NCI-H1417 treated with DMSO at 0.1 percent for 48 hours (cell line): ENCODE measurements at places on chromosomes 3 and 15.
A peak's percentile ranks its signal among the peaks of the same experiment; 100 is the strongest.

DNA sequence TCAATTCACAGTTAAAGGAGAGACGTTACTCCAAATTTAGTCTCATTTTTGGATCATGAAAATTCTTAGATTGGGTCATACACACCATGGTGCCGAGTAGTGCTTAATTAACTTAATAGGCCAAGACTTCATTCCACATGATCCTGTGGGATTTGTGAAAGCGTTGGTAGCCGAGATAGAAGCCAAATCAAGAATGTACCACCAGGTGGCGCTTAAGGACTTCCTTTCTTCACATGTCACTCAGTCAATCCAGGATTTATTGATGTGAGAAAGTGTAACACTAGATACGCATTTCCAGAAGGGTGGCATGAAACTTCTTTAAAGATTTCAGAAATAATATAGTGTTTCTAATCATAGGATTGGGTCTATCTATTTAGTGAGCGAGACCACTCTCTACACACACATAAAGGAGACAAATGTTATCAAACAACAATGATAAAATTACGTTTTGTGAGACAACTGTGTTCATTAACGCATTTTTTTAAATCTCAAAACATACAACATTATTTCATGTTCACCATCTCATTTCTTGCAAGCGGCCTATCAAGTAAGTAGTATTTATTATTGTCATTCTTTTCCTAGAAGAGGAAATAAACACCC is 436.1 kb downstream of the CHL1 start:
- peak; percentile 7 for DNase-seq

- no peak for DNase-seq
These were observed 78.7 kb upstream of the SNRK start for GRCh38 chr3:43207628-43208085.

- no peak for DNase-seq
These were observed 4.9 kb downstream of the GALK2 start for GRCh38 chr15:49174902-49175301.

DNA sequence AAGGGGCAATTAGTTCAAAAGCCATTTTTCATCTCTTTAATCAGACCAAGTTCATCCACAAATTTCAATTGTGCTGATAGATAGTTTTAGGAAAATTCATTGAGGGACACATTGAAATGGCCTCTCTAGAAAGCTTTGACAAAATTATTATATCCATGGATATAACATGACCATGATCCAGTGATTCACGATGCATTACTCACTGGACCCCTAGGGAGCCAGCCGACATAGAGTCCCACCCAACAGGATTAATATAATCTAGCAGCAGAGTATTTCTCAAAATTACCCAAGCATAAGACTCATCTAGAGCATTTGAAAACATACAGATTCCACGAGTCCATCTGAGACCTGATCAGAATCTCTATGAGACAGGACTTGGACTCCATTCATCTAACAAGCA is 100.3 kb downstream of the FRMD5 start:
- no peak for DNase-seq

DNA sequence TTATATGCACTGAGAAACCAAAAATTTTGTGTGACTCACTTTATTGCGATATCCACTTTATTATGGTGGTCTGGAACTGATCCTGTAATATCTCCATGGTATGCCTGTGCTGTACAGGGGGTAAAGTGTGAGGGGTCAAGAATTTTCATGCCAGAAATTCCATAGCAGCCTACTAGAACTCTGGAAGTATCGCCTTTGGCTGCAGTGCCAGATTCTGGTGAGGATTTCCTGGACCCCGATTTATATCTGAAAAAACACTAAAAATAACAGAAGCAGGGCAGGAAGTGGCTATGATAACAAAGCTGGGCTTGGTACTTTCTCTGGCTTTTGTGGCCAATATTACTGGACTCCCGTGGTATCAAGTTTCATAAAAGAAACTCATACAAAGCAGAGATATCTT is 36.4 kb downstream of the CCDC80 start:
- no peak for DNase-seq
